CD4-positive, alpha-beta T cell treated with Interferon gamma for 1 hour (primary cell): ENCODE measurements at places on chromosomes 5 and 9.

DNA sequence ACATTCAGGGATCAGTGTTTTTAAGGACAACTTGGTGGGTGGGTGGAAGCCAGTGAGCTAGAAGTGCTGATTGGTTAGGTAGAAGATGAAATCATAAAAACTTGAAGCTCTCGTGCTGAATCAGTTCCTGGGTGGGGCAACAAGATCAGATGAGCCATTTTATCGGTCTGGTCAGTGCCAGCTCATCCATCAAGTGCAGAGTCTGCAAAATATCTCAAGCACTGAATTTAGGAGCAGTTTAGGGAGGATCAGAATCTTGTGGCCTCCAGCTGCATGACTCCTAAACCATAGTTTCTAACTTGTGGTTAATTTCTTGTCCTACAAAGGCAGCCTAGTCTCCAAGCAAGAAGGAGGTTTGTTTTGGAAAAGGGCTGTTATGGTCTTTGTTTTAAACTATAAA is 166.4 kb downstream of the FAM170A start:
- DNase-seq = no peak

GRCh38 chr5:58680503-58680902 is 97.6 kb downstream of the RAB3C start:
- DNase-seq = no peak

- DNase-seq = no peak
Measured at GRCh38 chr5:123937230-123937629, 425.3 kb downstream of the CSNK1G3 start.

GRCh38 chr5:79685627-79686026 is 4.0 kb upstream of the CMYA5 start:
- no peak for DNase-seq

GRCh38 chr9:35385042-35385441 is 104.9 kb upstream of the RUSC2 start:
- no peak for DNase-seq

- DNase-seq = no peak
Measured at GRCh38 chr5:147393874-147394672, 115.8 kb downstream of the DPYSL3 start.

GRCh38 chr9:73911804-73912203 is 585.3 kb upstream of the RORB start:
- no peak for DNase-seq

- no peak for DNase-seq
Measured at GRCh38 chr5:81631621-81632020, 119.3 kb downstream of the SSBP2 start.

GRCh38 chr5:33588654-33589372 is 148.0 kb downstream of the TARS1 start:
- DNase-seq = peak; percentile 3

DNA sequence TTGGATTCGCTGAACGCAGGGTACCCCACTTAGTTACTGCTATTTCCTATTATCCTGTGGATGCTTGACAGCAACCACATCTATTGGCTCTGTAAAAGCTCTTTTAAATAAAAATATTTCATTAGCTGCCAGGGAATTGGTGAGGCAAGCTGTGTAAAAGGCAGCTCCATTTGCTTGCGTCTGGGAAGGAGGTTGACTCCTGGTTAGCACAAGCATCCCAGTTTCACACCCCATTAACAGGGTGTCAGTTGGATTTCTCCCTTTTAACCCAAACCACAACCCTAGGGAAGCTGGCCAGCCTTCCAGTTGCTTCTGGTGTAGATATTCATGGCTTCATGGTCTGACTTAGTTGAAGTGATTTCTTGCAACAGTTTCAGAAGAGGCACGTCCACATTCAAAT is 151.0 kb downstream of the GPBP1 start:
- DNase-seq = no peak

DNA sequence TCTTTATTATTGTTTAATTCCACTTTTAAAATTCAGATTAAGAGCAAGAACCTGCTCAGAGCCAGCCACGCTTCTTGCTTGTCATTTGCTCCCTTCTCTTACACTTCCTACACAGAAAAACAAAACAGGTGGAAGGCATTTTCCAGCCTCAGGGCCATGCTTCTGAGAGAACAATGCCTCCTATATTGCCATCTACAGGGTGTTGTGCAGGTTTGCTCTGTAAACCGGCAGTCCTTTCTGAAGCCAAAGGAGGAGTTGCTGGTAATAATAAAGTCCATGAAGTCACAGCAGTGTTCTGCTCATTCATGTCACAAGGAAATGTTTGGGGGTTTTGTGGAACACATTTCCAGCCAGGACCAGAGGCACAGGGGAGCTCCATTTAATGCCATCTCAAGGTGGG is 16.1 kb upstream of the PRLR start:
- no peak for DNase-seq

- no peak for DNase-seq
Measured at GRCh38 chr5:83720836-83721537, at the start of gene HAPLN1. TSS of gene HAPLN1 (minus strand) at chr5:83720855. CDS start at chr5:83673523, 47,332 bp downstream.
